NCI-H1092 treated with DMSO at 0.1 percent for 48 hours (cell line): ENCODE measurements at places on chromosomes 13 and 19.
A peak's percentile ranks its signal among the peaks of the same experiment; 100 is the strongest.

- no peak for DNase-seq
Measured at GRCh38 chr19:32178401-32178800, 167.0 kb upstream of the ZNF507 start.

DNA sequence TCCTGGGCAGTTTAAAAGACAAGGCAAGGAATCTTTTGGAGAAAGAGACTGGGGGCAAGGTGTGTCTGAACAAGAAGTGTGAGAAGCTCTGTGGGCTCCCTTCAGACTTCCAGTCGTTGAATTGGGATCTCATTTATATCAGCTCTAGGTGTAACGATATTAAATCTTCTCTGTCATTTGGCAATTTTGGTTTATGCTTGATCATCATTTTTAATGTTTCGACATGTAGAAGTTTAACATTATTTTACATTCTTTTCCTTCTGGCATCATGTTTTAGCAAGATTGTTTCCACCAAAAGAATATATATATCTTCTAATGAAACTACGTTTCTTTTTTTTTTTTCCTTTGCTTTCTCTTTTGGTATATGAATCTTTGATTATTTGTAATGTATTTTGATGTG, 49.3 kb downstream of the USPL1 start:
- DNase-seq: no peak

- no peak for DNase-seq
Measured at GRCh38 chr13:66048888-66049287, 1181.2 kb downstream of the PCDH9 start.

DNA sequence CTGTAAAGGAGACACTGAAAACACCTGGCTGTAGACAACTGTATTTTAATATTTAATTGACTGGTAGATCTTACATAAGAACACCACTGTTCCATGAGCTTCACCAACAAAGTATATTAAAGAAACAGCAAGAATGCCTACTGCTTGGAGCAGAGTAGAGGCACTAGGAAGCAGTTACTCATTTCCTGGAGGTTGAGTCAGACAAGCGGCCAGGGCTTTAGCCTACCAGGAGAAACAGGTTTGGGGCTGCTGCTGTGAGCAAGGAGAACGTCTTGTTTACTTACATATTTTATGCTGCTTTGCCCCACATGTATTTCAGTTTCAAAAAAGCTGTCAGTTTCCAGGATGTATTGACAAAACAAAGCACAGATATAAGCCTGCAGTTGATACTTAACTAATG, 33.4 kb downstream of the ALG5 start:
- no peak for DNase-seq

DNA sequence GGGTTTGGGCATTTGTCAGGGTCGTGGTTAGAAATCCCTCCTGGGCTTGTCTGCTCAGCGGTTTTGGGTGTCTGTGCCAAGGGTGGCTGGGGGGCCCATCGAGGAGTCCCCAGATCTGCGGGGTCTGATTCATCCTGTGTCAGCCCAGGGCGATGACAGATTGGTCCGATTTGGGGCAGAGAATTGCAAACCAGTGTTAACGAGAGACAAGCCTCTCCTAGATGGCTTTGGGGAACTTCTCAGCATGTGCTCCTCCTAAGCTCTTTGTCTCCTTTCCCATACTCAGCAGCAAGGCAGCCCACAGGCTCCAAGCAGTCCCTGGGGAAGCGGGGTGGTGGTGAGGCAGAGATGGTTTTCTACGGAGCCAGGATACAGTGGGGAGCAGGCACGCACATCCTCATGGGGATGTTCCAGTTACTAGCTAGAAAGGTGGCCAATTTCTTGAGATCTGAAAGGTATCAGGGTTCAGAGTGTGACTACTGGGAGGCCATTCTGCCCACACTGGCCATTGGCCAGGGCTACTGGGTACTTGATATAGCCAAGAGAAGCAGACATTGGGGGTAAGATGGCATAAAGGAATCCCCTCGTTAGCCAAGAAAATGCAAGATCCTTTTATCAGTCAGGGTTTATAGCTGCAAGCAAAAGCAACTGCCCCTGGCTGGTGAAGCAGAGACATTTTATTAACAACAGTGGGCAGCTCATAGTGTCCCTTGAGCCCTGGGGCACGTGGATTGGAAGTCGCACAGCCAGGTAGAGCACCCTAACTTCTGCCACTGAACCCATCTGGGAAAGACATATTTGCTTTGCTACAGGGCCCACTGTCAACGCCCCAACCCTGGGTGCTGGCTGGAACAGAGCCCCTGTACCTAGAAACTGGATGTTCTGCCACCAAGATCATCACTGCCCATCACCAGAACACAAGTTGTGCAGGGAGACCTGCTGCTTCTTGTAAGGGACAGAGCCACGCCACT, 63.6 kb downstream of the RGCC start:
- no peak for DNase-seq

- peak; percentile 18 for DNase-seq
Measured at GRCh38 chr13:75635828-75636435, at the start of gene LMO7. Gene LMO7, plus strand, starts transcription at chr13:75636330. Its CDS starts 328 bp downstream, at chr13:75636658.

DNA sequence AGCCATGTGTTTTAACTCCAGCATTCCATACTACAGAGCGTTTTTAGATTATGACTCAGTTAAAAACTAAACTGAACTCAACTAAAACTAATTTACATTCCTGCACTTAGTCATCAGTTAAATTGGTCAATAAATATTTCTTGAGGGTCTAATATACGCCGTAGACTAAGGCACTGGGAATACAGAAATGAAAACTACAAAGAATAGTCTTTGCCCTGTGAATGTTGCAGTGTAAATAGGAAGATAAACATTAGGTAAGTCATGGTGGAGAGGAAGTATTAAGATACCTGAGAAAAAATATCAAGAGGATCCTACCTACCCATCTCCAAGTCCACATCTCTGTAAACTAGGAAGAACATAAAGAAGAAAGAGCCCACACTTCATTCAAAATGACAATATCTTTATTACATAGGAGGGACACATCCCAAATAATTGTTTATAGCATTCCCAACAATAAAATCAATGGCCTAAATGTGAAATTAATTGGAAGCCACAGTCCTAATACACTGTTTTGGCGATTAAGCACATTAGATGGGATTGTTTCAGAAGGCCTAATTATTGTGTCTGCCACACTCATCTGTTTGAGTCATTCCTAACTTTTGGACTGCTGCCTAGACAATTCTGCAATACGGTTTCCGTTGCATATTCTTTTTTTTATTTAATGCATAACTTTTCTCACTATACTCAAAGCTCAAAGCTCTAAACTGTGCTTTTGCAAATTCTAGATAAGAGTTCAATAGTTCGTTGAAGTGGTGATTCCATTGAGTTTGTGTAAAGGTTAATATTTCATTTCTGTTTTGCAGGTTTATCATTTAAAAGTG, 52.9 kb downstream of the MBNL2 start:
- DNase-seq: no peak

DNA sequence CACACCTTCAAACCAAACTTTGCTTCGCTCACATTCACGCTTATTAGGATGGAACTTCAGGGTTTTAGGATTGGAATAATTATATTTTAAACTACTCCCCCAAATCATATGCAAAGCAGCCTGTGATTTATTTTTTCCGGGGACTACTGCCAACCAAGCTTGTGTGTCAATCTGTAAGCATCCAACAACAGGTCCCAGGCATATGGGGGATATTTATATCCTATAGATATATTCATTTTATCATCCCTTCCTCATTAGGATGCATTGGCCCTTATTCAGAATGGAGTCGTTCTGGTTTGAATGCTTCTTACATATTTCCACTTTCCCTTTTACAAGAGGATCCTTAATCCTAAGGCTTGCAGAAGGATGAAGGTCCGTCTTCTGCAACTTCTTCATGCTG, 8.8 kb upstream of the C19orf84 start:
- DNase-seq: no peak

GRCh38 chr19:10767726-10768125, 49.8 kb downstream of the DNM2 start:
- no peak for DNase-seq

DNA sequence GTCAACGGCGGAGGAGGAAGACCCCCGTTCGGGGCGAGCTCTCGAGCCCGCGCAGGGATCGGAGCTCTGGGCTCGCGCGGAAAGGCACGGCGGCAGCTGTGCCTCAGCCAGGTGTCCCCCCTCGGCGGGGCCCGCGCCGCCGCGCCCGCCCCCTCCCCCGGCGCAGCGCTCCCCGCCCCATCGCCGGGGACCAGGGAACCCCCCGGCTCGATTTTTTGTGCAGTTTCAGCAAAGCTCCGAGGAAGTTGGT, 110.0 kb downstream of the KCNRG start:
- no peak for DNase-seq

GRCh38 chr19:12733369-12734214, 892 bp downstream of the TRIR start:
- no peak for DNase-seq

DNA sequence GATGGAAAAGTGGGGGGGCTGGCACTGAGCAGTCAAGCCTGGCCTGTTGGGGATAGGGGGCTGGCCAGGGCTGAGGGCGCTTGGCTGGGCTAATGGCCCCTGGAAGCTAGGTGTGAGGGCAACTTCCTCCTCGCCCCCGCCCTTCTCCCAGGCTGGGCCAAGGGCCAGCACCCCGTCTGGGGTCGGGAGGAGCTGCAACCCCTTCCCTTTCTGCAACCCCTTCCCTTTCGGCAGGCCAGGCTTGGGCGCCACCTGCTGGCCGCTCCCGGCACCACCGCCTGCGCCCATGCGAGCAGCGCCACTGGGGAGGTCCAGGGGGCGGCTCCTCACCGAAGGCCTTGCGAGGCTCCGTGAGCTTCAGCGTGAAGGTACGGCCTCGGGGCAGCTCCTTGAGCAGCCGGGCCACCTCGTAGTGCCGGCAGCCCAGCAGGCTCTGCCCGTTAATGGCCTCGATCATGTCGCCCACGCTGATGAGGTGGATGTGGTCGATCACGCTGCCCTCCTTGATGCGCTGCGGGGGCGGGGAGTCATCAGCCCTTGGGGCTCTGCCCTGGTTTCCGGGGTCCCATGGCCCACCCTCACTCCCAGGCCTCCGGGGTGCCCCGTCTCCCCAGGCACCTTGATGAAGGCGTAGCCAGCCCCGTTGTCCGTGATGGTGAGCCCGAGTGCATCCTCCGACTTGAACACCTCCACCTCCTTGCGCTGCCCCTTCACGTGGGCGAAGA, 5.0 kb upstream of the PTGER1 start:
- no peak for DNase-seq

DNA sequence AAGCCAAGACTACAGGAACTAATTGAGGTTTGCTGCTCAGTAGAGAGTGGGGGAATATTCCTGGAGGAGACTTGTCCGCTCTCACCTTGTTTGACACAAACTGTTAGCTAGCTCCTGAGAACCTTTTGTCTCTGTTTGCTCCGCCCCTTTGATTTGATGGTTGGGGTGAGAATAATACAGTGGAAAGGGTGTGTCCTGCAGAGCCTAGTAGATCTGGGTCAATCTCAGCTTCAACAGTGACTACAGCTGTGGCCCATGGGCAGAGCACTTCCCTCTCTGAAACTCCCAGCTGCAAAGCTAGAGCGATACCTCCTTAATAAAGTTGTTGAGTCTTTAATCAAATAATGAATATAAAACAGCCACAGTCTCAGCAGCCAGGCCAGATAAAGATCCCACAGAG, 576.7 kb downstream of the DIAPH3 start:
- no peak for DNase-seq

DNA sequence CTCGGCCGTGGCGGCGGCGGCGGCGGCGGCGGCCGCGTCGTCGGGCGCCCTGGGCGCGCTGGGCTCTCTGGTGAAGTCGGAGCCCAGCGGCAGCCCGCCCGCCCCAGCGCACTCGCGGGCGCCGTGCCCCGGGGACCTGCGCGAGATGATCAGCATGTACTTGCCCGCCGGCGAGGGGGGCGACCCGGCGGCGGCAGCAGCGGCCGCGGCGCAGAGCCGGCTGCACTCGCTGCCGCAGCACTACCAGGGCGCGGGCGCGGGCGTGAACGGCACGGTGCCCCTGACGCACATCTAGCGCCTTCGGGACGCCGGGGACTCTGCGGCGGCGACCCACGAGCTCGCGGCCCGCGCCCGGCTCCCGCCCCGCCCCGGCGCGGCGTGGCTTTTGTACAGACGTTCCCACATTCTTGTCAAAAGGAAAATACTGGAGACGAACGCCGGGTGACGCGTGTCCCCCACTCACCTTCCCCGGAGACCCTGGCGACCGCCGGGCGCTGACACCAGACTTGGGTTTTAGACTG, 1.7 kb downstream of the SOX1 start:
- peak; percentile 49 for DNase-seq

GRCh38 chr13:37344056-37344455, 238.6 kb upstream of the CSNK1A1L start:
- DNase-seq: no peak

DNA sequence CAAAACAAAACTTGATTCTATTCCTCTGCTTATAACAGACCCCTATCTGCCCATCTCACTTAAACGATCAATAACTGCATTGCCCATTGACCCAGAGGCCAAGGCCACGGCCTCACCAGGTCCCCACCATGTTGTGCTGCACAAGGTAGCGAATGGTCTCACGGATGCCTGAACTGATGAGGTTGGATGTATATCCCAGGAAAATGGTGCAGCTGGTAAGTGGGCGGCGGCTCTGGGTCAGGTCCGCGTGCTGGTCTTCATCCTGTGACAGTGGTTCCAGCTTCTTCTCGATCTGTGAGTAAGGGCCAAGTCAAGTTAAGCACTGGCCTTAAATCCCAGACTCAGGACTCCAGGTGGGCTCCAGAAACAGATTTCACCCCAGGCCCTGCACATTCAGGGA, 1.6 kb downstream of the DHPS start:
- no peak for DNase-seq

DNA sequence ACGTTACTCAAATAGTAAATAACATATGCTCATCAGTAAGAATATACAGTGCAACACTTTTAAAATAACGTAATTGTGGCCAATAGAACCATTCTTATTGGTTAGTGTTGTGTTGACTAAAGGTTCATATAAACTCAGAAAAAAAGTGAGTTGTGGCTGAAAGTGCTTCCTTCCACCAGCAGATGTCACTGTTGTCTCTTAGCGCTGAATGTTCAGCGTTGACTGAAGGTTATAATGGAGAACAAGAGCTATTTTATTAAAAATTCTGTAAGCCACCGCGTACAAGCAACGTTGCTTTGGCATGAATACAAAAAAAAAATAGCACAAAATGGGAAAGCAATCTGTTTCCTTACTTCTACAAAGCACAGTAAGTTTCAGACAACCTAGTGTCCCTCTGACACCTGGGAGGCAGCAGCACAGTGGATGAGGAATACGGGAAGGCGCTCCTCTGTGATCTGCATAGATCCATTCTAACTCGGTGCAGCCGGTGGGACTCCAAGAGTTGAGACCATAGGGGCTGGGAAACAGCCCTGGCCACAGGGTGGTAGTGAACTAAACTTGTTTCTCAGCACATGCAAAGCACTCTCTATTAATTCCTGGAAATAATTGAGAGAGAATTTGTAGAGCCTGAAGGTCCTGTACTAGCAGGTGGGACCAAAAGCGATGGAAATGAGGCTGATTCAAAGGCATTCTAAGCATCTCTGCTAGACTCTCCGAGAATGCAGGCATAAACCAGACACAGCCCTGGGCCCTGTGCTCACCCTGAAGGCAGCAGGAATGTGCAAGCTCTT, 23.9 kb upstream of the OXGR1 start:
- DNase-seq: peak; percentile 65

GRCh38 chr19:40398417-40399131, 8.6 kb upstream of the HIPK4 start:
- peak; percentile 1 for DNase-seq
